ENCODE measurements at places on chromosomes 3 and 15. TPM values are rescaled to one million over a fixed set of nuclear protein-coding genes. Genes with fewer than 3 reads are reported as not detected.

DNA sequence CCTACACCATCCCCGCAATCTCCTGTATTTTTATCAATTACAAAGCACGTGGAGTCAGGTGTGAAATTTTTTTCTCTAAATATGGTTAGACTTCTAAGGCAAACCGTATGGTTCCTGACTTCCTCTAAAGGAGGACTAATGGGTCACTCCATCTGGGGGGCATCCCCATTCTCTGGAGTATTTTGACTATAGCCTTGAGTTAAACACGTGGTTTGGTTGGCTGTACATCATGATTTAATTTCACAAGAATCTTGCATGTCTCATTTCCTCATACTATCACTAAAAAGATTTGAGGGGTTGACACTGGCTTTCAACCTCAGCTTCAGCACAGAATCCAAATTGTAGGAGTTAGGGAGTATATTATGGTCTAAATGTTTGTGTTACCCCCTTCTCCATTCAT lies 25.3 kb upstream of the ZNF770 start:
- H3K4me1 ChIP-seq, result no peaks in the 10 kb centered on the region
- H3K4me3 ChIP-seq, result no peak overlapping the region
- no peaks in the 10 kb centered on the region for H3K36me3 ChIP-seq
- no peak for DNase-seq
- H3K27me3 ChIP-seq, result no peaks in the 10 kb centered on the region

DNA sequence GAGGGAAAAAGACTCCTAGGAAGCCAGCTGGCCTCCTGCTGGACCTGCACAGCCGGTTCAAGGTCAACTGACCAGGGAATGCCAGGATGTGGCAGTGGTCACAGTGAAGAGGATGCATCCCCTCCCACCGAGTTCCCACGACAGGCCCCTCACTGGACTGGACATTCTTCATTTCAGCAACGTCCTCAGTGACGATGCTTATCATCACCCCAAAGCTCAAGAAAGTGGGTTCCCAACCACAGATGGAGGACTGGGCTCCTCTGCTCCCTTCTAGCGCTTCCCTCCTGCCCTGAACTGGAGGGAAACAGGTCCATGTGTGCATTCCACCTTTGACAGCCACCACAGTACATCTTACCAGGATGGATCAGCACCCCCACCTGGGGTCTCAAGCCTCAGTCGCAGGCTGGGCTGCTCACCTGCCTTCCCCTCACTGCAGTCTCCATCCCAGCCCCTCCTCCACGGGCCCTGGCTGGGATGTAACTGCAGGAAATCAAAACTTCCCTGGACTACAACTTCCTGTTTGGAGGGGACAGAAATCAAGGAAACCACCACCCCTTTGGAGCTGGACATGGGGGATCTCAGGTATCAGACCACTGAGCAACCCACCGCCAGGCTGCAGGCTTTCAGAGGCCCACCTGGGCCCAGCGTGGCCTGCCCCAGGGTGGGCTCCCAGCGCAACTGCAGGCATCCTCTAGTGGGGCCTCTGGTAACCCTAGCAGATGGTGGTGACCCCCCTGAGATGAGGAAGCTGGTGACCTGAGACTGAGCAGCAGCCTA lies 7.3 kb downstream of the CALML4 start:
- H3K36me3 ChIP-seq, result peaks cover 17% of the 10 kb centered on the region
- no peak overlapping the region for H3K4me3 ChIP-seq
- no peaks in the 10 kb centered on the region for H3K27me3 ChIP-seq
- no peak for DNase-seq

DNA sequence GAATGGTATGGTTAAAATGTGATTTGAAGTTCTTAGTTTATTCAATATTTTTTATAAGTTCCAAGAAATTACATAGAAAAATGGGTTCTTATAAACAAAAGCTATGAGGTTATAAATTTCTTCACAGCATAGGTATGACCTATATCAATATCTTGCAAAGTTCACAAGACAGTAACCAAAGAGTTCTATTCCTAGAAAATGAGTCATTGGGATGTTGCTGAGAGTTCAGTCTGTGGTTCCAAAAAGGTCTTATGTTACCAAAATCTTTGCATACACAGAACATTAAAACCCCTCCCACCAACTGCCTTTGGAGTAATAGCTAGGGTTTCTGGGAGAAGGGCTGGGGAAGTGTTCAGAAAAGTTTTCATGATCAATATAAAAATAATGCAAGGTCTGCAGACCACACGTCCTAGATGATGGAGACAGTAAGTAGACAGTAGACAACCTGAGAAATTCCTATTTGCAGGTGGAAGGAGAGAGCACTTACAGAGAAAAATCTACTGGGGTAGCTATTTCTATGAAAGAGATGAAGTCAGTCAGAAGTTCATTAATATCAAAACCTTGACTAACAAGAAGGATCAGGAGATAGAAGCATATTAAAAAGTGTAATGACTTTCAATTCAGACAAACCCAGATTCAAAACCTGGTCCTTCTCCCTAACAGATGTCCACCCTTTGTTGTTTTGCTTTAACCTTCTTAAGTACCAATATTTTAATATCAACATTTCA lies 279.3 kb downstream of the KCNH8 start:
- H3K4me1 ChIP-seq, result no peaks in the 10 kb centered on the region
- H3K27ac ChIP-seq, result no peak overlapping the region
- H3K36me3 ChIP-seq, result no peaks in the 10 kb centered on the region
- H3K27me3 ChIP-seq, result no peaks in the 10 kb centered on the region
- no peak for DNase-seq

- H3K27me3 ChIP-seq, result no peaks in the 10 kb centered on the region
- no peak overlapping the region for H3K4me3 ChIP-seq
- no peak overlapping the region for H3K27ac ChIP-seq
Measured at GRCh38 chr3:100099621-100100020, 14.7 kb downstream of the FILIP1L start.

DNA sequence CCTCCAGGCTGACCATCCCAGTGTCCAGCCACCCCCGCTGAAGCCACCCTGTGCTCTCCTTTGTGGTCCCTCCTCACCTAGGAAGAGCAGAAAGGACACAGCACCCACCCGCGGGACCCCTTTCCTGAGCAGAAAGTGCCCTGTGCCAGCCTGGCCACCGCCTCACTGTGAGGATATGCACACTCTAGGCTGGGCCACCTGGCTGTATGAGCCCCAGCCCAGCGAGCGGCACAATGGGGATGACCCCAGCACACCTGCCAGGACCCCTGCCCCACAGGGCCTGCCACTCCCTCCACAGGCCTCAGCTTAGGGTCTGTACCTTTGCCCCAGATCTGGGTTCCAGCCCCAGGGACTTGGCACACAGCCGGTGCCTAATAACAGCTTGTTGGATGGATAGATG lies 47.9 kb upstream of the FURIN start:
- no peaks in the 10 kb centered on the region for H3K36me3 ChIP-seq
- H3K4me1 ChIP-seq, result no peaks in the 10 kb centered on the region

GRCh38 chr3:13023235-13023970 lies 49.8 kb downstream of the IQSEC1 start:
- H3K36me3 ChIP-seq, result no peaks in the 10 kb centered on the region
- DNase-seq, result no peak
- H3K4me3 ChIP-seq, result no peak overlapping the region
- peaks cover 60% of the 10 kb centered on the region for H3K4me1 ChIP-seq
- H3K27me3 ChIP-seq, result no peaks in the 10 kb centered on the region

GRCh38 chr15:95903352-95903751 lies 427.1 kb upstream of the NR2F2 start:
- no peaks in the 10 kb centered on the region for H3K36me3 ChIP-seq
- H3K27ac ChIP-seq, result no peak overlapping the region
- H3K4me1 ChIP-seq, result no peaks in the 10 kb centered on the region
- no peaks in the 10 kb centered on the region for H3K27me3 ChIP-seq
- no peak overlapping the region for H3K4me3 ChIP-seq

DNA sequence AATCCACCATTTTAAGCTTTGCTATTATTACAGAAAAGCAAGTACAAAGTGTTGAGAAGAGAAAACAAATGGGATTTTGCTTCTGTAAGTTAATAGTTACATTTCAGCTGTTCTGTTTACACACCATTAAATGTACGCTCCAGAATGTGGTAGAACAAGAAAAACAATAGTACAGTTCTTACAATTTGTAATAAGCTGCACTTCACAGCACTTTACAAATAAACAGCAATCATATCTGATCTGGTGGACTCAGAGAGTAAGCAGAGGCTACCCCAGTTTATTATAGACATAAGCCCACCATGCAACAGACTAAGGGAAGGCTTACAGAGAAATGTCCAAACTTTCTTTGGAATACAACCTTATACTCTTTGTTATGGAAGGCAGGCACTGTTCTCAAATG lies 126.4 kb downstream of the OXSM start:
- no peak overlapping the region for H3K27ac ChIP-seq
- no peaks in the 10 kb centered on the region for H3K36me3 ChIP-seq
- H3K4me1 ChIP-seq, result no peaks in the 10 kb centered on the region
- DNase-seq, result no peak
- H3K4me3 ChIP-seq, result no peak overlapping the region

DNA sequence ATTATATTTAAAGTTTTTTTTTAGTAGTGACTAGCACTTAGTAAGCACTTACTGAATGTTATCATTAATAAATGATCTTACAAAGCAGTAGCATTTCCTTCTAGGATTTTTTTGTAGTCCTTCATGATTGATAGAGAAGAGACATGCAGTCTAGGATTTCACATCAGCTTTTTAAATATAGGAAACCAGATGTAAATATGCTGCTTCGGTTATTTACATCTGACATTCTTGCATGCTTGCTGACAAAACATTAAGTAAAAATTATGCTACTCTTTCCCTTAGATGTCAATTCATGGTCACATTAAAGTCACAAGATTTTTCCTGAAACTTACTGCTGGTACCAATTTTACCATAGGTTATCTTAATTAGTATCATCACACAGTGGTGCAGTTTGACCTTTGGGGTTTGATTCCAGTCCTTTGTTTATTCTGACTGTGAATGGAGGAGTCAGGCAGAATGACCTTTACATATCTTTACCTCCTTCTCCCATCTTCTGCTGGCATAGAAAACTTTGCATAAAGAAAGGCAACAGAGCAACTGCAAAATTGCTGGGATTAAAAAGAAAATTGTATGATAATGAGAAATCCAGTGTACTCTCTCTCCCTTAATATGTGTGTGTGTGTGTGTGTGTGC lies 286.5 kb downstream of the LPP start:
- peaks cover 5% of the 10 kb centered on the region for H3K4me1 ChIP-seq
- H3K27ac ChIP-seq, result no peak overlapping the region
- DNase-seq, result no peak
- no peaks in the 10 kb centered on the region for H3K27me3 ChIP-seq
- H3K36me3 ChIP-seq, result no peaks in the 10 kb centered on the region

- H3K27ac ChIP-seq, result no peak overlapping the region
- DNase-seq, result no peak
- H3K4me3 ChIP-seq, result no peak overlapping the region
- no peaks in the 10 kb centered on the region for H3K36me3 ChIP-seq
- no peaks in the 10 kb centered on the region for H3K27me3 ChIP-seq
Measured at GRCh38 chr3:122636697-122637096, 43.9 kb upstream of the PARP14 start.

Gene CDAN1
- 20.2 TPM for total RNA-seq

Gene PRR20G
- not detected for total RNA-seq

Gene ELL3
- total RNA-seq, result 29.3 TPM

Gene NECTIN3
- total RNA-seq, result 40.2 TPM

Gene ARID3B
- total RNA-seq, result 8.4 TPM

Gene GRAMD1C
- total RNA-seq, result 1.4 TPM

Gene GOLGA8G
- not detected for total RNA-seq
